ENCODE measurements at places on chromosomes 3 and 15.
A peak's percentile ranks its signal among the peaks of the same experiment; 100 is the strongest.

- no peak for DNase-seq
Measured at GRCh38 chr3:107067421-107067820, 309.8 kb upstream of the CCDC54 start.

GRCh38 chr3:191170097-191170496 is 28.9 kb upstream of the OSTN start:
- no peak for DNase-seq

DNA sequence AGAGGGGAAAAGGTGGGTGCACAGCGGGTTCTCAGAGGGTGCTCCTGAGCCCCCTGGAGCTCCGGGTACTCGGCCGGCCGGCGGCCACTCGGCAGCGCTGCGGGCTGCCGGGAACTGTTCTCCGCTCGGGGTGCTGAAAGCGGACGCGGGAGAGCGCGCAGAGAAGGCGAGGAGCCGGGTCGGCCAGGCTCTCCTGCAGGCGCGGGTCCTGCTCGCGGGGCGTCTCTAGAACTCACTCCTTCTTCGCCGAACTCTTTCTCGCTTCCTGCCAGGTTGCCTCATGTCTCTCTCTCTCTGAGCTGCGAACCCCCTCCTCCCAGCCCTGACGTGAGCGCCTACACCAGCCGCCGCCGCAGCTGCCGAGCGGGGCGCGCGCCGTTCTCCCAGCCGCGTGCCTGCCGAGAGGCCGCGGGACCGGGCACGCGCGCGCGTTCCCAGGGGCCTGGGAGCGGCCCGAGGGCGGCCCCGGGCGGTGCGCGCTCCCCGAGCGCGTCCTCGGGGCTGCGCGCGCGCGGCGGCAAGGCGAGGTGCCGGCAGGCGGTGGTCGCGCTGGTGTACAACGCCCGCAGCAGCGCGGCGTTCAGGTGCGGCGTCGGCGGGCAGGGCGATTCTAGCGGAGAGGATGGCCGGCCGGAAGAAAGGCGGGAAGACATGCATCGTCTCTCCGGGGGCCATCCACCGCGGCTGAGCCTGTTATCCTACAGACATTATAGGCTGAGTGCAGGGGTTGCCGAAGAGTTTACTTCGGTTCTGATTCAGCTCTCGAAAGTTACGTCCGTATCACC is at the start of gene PEX5L:
Gene PEX5L, minus strand, starts transcription at position 267 of the 785 bp plus-strand sequence. CDS start 338 bp downstream, outside the sequence.
- no peak for DNase-seq

- no peak for DNase-seq
Measured at GRCh38 chr15:36407647-36408046, 171.8 kb upstream of the CDIN1 start.

DNA sequence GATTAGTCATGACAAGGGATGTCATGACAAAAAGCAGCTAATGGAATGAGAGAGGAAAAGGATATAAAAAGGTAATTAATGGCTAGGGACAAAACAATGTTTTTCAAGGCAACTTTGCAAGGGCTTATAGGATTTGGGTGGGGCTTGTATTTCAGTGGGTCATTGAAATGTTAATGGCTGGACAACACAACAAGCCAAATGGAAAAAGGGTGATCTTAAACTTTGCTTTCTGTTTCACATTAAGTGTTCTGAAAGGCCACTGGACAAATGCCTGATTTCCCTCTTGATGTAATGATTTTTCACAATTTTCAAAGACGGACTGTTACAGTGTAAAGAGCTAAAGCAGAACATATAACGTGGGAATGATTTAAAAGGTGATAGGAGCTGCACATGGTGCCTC is 345.0 kb downstream of the TUSC7 start:
- no peak for DNase-seq

DNA sequence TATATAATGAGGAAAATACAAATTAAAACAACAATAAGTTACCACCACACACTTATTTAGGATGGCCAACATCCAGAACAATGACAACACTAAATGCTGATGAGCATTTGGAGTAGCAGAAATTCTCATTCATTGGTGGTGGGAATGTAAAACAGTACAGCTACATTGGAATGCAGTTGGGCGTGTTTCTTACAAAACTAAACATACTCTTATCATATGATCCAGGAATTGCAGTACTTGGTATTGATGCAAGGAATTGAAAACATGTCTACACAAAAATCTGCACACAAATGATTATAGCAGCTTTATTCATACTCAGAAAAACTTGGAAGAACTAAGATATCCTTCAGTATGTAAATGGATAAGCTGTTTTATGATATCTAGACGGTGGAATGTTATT is 594.2 kb downstream of the ZBBX start:
- DNase-seq, result no peak

- DNase-seq, result no peak
Measured at GRCh38 chr15:62275831-62276230, 110.7 kb upstream of the C2CD4B start.

DNA sequence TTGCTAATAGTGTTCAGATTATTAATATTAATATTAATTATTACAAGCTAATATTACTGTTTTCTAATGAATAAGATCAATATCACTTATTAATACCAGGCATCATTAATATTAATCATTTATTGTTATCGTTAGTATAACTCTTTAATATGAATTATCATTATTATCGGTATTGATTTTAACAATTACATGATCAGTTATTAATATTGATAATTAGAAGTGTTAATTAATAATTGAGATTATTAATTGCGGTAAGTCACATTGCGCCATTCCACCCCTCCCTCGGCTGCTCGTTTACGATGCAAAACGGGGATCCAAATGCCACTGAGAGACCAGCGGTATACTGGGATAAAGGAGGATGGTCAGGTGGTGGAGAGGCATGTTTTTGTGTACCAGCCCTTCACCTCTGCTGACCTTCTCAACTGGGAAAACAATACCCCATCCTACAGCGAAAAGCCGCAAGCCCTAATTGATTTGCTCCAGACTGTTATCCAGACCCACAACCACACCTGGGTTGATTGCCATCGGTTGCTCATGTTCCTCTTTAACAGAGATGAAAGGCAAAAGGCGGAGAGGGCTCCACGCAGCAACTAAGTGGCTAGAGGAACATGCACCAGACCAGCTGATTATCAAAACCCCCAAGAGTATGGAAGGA is 28.6 kb upstream of the SSUH2 start:
- no peak for DNase-seq

- DNase-seq, result no peak
Measured at GRCh38 chr3:188687389-188687788, 484.4 kb upstream of the TPRG1 start.

- no peak for DNase-seq
Measured at GRCh38 chr3:35635407-35635806, 3.9 kb upstream of the ARPP21 start.

DNA sequence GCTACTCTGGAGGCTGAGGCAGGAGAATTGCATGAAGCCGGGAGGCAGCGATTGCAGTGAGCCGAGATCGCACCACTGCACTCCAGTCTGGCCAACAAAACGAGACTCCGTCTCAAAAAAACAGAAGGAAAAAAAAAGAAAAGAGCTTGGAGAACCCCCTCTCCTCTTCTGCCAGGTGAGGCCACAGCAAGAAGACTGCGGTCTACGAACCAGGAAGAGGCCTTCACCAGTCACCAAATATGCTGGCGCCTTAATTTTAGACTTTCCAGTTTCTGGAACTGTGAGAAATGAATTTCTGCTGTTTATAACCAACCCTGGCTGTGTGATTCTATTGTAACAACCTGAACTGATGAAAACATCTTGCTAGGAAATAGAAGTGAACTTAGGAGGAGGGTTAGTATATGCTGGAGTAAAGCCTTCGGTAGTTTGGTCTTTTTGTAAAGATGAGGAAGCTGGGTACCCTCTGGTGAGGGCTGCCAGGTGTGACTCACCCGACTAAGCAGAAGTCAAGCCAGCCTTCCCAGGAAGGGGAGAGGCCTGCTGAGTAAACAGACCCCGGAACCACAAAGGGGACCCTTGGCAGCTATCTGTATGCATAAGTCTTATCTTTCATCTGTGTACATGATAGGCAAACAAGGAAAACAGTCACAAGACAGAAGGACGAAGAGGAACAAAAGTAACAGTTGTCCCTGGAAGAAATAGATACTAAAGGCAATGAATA is 78.7 kb downstream of the KLF13 start:
- peak; percentile 26 for DNase-seq

DNA sequence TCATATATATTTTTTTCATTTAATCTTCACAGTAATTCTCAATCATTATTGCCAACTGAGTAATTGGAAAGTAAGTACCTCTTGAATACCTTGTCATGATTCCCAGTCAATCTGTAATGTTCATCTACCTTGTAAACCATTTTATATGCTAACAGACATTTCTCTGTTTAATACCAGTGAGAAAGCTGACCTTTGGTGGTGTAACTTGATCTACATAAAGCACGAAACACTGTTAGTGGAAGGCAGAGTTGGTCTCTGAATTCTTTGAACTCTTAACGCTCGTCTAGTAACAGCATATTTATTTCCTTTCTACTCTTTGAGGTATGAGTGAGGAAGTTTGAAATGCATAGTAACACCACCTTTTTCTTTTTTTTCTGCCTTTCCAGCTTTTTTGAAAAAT is 59.5 kb downstream of the SLC25A26 start:
- DNase-seq, result no peak

- DNase-seq, result no peak
Measured at GRCh38 chr3:195183071-195183776, 87.7 kb downstream of the XXYLT1 start.

GRCh38 chr3:194292331-194292730 is 58.8 kb downstream of the CPN2 start:
- no peak for DNase-seq

- DNase-seq, result no peak
Measured at GRCh38 chr3:64209866-64210621, 15.2 kb downstream of the PRICKLE2 start.

DNA sequence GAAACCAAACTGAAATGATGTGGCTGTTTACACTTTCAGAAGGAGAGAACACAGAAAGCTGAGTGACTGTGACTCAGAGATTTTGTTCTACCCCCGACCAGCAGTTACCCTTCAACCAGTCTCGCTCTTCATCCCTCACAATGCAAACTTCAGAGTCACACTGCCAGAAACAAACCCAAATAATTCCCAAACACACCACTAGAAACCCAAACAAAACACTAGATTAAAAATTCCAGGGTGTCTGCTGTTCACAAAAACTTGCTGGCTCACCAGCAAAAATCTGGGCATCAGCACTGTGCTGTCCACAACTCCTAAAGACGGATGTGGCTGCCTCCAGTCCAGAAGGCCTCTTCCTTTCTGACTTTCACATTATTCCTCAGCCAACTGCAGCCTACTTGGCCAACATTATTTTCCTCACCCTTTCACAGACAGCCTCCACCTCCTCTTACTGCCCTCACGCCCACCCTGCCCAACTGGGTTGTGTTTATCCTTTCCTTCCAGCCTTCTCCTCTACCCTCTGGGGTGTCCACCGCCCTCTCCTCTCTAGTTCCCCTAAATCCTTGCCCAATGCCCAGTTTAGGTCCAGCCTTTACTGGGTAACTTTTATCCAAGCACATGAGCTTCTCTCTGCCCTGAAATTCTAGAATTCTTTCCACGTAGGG is 71.4 kb downstream of the MECOM start:
- DNase-seq, result no peak

DNA sequence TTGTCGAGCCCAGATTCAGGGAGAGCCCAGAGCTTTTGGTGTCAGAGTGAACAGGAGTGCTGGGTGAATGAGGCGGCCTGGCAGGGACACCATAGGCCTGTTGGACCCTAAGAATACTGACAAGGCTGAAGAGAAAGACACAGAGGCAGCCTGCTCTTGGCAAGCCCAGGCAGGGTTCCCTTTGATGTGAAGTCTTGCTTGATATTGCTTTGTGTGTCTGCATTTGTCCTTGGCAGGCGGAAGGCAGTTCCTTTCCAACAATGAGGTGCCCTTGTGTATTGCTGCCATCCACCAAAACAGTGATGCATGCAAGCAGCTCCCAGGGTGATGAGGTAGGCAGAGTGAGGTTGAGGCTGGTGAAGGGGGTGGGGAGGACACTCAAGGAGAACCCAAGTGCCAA is 152.7 kb upstream of the TSC22D2 start:
- DNase-seq, result no peak

DNA sequence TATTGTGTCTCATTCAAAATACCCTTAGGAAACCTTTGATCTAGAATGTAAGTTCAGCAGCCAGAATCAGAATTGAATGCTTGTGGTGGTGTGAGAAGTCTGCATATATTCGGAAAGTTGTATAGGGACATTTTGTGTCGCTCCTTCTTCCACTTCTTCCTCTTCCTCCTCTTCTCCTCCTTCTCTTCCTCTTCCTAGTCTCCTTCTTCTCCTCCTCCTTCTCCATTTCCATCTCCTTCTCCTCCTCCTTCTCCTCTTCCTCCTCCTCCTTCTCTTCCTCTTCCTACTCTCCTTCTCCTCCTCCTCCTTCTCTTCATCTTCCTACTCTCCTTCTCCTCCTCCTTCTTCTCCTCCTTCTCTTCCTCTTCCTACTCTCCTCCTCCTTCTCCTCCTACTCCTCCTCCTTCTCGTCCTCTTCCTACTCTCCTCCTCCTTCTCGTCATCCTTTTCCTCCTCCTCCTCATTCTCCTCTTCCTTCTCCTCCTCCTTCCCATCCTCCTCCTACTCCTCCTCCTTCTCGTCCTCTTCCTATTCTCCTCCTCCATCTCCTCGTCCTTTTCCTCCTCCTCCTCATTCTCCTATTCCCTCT is 749.3 kb upstream of the GOLIM4 start:
- DNase-seq, result no peak

- no peak for DNase-seq
Measured at GRCh38 chr3:9970020-9970652, 16.5 kb downstream of the EMC3 start.

GRCh38 chr3:31196881-31197364 is 302.5 kb upstream of the GADL1 start:
- DNase-seq, result no peak

DNA sequence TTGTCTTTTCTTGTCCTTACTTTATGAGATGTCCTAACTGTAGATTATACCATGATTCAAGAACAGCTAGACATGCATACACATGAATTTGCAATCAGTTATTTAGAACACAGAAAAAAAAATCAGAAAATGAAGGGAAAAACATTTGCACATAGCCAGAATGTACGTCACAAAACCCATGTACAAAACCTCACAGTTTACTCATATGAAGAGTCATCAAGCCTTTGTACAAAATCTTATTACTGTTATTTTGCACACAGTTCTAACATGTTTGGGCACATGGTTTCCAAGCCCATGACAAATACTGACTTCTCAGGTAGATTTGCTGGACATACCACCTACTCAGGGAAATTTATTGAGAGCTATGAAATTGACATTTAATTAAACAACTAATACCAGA is 48.2 kb downstream of the MAP3K13 start:
- no peak for DNase-seq

GRCh38 chr3:193788189-193788991 is 195.4 kb downstream of the OPA1 start:
- DNase-seq, result no peak

GRCh38 chr3:136676009-136676408 is 76.2 kb downstream of the STAG1 start:
- DNase-seq, result no peak

GRCh38 chr15:99951511-99951910 is 218.3 kb upstream of the LYSMD4 start:
- DNase-seq, result no peak

DNA sequence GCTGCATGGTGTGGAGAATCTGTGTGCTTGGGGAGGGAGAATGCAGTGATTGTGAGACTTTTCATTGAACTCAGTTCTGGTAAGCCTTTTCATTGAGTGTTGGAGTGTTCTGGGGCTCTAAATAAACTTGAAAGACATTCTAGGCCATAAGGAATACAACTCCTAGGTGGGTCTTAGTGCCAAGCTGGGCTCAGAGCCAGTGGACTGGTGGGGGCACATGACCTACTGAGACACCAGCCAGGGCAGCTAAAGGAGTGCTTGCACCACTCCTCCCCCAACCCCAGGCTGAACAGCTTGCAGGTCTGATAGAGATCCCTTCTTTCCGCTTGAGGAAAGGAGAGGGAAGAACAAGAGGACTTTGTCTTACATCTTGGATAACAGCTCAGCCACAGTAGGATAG is 21.7 kb upstream of the KPNA4 start:
- DNase-seq, result no peak
